ENCODE measurements at places on chromosomes 6 and 20.

GRCh38 chr6:43846556-43846955, 76.5 kb downstream of the VEGFA start:
- no peak for DNase-seq

- no peak for DNase-seq
Measured at GRCh38 chr20:11902285-11902697, 15.4 kb upstream of the BTBD3 start.

DNA sequence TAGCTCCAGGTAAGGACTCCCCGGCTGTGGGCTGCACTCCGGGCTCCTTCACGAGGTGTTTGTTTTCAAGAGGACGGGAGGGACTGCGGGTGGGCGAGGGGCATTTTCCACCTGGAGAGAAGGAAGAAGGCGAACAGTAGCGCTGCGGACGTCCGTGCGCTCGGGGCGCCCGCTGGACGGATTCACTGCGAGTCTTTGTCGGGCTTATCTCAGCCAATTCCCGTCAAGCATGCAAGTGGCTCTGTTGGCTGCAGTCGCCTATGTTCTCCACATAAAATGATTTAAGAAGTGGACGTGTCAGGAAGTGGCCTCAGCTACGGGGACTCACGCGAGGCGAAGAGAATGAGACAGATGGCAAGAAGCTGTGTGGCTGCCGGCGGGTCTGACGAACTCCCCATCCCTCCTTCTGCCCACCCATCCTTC, 332 bp downstream of the GRIK2 start:
- peak; percentile 34 for DNase-seq

GRCh38 chr6:2496291-2496690, 250.9 kb upstream of the GMDS start:
- no peak for DNase-seq

DNA sequence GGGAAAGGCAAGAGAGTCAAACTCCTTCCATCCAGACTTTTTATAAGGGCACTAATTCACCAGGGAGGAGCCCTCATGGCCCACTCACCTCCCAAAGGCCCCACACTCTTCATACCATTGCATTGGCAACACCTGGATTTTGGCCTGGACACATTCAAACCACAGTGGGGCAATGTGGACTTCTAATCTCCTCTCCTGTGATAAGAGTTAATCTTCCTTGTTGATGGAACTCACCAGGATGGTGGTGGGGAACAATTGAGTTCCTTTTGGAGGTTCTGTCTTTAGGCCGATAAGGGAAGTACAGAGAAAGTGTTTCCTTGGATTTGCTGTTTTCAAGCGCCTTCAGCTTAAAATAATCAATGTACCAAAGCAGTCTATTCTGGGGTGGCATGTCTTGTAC, 268.7 kb downstream of the CD83 start:
- no peak for DNase-seq

DNA sequence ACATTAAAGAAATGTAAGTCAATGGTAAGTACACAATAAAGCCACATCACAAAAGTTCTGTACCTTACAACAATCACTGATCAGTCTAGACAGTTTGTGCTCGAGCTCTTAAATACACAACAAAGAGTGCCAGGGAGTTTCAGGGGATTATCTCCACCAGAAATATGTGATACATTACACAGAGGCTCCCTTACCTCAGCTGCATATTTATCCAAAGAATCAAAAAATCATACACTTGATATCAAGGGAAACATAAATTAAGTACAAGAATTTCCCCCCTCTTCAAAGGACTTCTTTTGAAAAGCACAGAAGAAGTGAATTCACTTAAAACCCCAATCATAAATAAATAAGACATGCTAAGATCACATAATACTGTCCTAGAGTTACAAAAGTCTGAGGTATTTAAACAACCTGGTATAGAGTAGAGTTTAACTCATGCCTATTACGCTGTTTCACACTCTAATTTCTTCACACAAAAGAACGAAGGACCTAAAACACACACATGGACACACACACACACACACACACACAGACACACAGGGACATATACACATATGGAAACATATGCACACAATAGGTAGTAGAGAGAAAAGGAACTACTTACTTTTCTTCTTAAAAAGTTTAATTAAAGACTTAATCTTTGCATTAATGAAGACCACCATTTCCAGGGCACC, 528 bp downstream of the NHSL1 start:
- no peak for DNase-seq

DNA sequence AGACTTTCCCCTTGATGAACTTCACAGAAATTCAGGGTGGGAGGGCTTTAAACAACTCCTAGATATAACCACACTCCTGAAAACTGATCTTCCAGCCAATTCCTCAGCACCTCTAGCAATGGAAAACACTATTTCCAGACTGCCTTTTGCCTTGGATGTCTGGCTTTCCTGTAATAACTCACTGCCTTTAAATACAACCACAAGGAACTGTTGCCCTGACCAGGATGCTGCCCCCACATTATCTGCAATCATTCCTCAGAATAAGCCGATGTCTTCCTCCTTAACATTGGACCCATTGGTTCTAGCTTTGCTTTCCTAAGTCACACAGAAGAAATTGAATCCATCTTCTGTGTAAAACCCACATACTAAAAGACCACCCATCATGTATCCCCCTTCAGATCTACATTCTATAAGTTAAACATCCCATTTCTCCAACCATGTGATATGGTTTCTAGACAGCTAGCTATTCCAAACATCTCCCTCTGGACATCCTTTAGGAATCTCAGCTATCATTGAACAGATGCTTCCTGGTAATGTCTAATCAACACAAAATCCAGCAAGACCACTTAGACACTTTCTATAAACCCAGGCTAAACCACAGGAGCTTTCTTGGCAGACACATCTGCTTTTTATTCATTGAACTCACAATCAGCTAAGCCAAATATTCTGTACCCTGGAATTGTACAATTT, 95.9 kb upstream of the KCNQ5 start:
- DNase-seq = no peak

DNA sequence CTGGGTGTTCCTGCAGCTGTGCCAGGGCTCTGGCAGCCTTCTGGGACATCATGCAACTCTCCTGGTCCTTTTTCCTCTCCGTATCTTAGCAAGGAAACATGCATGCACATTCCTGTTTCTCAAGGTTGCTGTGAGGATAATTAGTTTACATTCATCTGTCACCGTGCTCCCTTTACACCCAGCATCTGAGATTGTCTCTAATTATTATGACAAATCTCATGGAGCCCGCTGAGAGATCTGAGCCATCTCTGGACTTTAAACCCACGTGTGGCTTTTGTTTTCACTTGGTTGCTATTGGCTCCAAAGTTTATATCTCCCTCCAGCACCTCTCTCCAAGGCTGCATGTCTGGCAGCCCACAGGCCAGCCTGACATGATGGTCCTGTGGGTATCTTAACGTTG, 167.6 kb downstream of the UNC5CL start:
- DNase-seq = no peak

- DNase-seq = no peak
Measured at GRCh38 chr6:163945808-163946207, 531.3 kb downstream of the QKI start.

GRCh38 chr20:50720026-50720425, 11.4 kb upstream of the PARD6B start:
- DNase-seq = no peak

DNA sequence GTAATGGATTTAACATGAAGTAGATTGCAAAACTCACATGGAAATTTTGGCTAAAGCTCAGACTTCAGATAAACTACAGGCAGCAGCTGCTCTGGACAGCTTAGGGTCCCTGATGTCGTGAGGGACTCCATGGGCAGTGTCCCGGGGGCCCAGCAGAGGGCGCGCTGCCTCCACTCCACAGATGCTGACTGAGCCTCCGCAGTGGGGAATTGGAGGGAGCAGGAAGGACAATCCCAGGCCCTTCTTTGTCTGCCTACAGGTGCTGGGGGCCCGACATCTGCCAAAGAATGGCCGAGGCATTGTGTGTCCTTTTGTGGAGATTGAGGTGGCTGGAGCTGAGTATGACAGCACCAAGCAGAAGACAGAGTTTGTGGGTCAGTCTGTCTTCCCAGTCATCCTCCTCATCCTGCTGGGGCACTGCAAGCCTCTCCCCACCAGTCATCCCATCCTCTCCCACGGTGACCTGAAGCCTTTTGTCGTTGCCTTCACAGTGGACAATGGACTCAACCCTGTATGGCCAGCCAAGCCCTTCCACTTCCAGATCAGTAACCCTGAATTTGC, 35.9 kb downstream of the PLCG1 start:
- DNase-seq = no peak

- no peak for DNase-seq
Measured at GRCh38 chr20:42572320-42573016, 617.2 kb downstream of the PTPRT start.

DNA sequence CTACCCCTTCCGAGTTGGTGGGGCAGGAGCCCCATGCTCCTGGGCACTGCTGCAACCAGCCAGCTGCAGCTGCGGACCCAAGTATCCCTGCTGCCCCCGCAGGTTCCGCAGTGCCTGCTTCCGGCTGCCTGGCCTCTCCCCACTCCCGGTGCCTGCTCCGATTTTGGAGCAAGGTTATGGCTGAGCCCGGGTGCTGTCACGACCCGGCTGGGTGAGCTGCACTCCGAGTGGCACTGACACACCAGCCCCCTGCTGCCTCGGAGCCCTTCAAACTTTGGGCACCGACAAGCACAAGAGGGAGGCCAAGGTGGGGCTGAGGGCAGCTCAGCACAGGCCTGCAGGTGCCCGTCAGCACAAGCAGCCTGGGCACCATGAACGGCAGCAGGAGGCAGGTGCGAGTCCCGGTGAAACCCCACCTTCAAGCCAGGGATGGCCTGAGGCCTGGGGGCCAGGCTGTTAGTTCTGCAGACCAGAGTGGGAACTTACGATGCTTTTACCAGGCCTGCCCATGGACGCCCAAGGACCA, 25.9 kb upstream of the HACE1 start:
- DNase-seq = no peak

DNA sequence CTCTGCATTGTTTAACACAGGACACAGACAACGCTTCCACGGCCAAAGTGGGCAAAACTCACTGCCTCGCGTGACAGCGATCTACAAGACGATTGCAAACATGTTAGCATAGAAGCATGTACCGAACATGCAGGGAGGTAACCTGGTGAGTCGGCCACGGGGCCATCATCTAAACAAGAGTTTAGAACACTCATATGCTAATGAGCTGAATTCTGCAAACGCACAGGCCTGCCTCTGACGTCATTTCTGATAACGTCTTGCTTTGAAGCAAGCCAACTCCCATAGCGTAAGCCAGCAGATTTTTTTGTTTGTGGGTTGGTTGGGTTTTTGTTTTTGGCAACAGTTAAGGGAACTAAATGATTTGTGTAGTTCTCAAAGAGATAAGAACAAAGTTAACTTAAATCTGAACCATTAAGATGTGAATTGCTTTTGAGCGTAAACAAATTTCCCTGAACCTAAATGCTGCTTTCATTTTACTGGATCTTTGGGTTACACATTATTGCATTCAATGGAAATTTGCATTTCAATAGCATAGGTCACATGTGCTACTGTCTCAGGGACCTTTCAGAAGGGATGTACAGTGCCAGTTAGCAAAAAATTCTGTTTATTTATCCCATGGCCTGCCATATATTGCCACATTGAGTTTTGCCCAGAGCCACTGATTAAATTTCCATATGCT, 184.5 kb upstream of the PDE10A start:
- no peak for DNase-seq

DNA sequence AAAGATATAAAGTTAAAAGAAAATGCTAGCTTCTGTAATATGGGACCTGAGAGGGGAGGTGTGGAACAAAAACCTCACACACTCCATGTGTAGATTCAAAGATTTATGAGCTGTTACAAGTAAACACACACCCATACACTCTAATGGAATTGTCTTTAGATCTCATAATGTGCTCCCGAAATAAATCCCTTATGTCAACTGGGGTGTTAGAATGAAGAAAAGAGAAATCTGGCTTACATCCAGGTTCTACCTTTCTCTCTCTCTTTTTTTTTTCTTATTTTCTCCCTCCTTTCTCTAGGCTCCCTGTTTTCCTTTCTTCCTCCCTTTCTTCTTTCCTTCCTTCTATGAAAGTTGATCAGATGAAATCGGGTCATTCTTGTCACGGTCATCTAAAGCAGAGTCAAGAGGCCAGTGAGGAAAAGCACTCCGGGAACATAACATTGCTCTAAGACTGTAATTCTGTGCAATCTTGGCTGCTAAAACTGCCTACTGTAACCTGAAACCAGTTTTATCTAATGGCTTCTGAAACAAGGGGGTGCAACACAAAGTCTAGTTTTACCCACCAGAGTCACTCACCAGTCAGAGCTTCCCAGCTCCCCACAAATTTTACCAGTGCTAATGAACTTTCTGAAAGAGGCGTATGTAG, 68.3 kb upstream of the BTBD3 start:
- no peak for DNase-seq

- no peak for DNase-seq
Measured at GRCh38 chr6:156344491-156344890, 432.7 kb upstream of the ARID1B start.

GRCh38 chr20:41391587-41392001, 25.0 kb upstream of the EMILIN3 start:
- no peak for DNase-seq

DNA sequence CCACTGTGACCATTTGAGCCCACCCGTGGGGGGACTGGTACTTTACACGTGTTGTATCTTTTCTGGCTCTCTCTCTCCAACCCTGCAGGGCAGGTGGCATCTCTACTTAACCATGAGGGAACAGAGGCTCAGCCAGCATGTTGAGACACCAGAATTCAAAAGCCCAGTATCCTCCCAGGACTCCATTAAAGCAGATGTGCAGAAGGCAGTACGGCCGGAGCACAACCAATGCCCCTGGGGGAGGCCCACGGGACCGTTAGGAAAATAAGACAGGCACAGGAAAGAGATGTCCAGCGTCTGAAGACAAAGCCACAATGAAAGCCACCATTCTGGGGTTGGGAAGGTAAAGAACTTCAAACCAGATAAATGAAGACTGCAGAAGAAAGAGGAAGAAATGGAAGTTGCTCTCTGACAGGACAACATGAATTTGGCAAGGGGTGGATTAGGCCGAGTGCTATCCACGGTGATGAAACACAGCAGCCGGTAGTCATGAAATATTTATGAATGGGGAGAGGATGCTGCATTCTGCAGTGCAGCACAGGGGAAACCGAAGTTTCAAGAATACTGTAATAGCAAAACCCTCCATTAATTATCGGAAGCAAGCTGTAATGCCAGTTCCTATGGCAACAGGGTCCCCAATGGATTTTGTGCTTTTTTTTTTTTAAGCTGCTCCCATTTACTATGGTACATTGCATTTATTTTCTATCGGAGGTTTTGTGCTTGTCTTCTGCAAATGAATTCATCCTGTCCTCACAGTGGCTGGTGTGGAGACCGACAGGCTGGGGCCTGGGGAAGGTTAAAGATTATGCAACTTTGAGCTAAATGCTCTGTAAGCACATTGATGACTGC, 179.4 kb downstream of the NRN1 start:
- no peak for DNase-seq

Measured in GM04503 (cell line).